ENCODE measurements at places on chromosomes 3 and 15.

DNA sequence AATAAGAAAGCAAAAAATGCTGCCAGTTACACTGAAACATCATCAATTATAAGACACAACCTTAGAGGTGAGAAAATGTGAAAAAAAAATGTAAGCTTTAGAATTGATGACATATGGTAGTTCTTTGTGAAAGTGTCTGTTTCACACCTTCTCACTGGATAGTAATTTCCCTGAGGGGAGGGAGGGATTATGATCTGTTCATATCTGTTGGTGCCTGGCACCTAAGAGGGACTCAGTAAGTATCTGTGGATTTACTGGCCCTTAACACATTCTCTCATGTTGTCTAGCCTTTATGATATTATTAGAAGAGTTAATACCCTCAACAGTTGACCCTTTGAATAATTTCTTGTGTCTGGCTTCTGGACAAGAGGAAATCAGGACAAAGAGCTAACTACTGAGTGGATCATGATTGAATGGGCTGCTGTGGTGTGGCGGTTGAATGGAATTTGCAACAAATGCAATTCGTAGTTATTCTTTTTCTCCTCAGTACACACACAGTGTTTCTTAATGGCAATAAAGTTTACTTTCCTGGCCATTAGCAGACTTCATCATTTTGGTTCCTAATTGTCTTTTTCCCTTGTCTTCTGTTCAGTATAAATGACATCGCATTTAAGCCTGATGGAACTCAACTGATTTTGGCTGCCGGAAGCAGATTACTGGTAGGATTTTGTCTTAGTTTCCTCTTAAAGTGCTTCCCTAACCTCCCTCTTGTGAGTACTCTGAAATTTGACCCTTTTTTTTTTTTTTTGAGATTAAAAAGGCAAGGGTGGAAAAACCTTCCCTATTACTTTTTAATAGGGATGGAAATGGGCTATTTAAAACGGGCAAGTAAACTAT is 9.5 kb downstream of the IFT122 start:
- no peak for DNase-seq

GRCh38 chr3:69200384-69201068 is 78.1 kb upstream of the LMOD3 start:
- DNase-seq = peak; percentile 58

GRCh38 chr15:74651242-74651741 is 35.7 kb downstream of the CLK3 start:
- DNase-seq = no peak

DNA sequence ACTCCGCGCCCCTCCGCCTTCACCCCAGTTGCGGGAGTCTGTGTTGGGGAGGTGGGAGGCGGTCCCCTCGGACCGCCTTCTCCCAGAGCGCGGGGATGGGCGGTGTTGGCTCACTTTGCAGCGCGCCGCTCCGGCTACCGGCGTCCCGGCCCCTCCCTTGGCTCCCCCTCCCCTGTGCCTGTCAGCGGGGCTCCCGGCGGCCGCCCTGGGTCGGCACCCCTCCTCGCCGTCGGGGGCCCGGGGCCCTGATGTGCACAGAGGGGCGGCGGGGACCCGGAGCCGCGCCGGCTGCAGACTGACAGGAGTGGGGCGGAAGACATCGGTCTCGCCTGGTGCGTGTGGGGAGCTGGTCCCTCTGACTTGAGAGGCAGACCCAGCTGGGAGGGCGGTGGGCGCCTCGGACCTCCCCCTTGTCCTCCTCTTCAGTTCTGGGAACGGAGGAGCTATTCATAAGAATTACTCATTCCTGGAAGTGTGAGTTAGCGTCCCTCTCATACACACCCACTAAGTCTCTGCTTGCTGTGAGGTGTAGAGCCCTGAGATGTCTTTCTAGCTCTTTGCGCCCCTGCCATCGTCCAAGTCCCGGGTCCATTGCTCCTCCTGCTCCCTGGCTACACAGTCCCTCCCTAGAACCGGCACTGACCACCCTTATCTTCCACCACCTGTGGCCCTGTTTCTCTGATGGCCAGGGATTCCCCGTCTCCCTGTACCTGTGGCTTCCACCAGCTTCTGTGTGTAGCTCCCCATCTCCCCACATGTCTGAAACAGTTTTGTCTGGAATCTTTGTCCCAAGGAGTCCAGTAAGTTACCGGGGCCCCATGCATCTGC is 42.3 kb upstream of the ROPN1 start:
- no peak for DNase-seq

DNA sequence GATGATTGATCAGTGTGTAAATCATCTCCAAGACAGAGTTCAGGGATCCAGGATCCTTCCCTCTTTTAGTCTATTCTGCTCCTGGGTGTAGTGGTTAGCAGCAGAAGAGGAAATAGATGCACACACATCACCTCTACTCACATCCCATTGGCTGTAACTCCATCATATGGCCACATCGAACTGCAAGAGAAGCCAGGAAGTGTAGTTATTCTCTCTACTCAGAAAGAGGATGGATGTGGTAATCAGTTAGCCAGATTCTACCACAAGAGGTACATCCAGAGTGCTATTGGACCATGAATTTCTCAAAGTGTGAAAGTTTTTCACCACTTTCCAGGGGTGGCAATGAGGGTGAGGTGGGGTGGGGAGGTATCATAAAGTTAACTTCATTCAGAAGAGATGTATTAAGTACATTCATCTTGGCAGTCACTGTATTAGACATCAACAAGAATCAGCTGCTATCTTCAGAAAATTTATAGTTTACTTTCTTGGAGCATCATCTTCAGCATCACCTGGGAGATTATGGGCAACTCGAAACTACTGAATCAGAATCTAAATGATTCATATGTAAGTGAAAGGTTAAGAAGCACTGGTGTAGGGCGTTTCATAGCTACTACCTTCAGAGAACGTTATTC is 60.6 kb upstream of the GAP43 start:
- no peak for DNase-seq

DNA sequence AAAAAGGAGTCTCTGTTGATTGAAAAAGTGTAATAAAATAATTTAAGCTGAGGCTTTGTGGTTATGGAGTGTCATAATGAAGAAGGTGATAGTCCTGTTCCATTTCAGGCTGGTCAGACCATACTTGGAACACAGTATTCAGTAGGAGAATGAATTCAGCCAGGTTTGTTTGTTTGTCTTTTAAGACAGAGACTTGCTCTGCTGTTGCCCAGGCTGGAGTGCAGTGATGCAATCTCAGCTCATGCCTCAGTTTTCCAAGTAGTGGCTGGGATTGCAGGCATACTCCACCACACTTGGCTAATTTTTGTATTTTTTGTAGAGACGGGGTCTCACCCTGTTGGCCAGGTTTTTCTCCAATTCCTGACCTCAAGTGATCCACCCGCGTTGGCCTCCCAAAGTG is 33.5 kb downstream of the IQGAP1 start:
- DNase-seq = no peak

DNA sequence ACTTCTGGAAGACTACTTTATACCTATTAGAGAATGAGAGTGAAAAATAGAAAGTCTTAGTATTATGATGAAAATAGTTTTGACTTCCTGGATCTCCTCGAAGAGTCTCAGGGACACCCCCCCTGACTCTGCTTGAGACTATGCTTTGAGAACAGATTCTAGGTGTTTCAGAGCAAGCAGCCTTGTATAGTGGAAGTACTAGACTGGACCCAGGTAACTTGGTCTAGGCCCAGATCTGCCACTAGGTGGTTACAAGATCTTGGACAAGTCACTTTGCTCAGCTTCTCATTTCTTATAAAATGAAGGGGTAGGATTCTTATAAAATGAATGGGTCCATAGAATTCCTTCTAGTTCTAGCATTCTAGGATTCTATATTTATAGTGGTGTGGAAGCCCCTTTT is 9.1 kb downstream of the ABHD5 start:
- no peak for DNase-seq

- DNase-seq = no peak
Observed at GRCh38 chr3:132805071-132805470, 82.9 kb upstream of the NPHP3 start.

DNA sequence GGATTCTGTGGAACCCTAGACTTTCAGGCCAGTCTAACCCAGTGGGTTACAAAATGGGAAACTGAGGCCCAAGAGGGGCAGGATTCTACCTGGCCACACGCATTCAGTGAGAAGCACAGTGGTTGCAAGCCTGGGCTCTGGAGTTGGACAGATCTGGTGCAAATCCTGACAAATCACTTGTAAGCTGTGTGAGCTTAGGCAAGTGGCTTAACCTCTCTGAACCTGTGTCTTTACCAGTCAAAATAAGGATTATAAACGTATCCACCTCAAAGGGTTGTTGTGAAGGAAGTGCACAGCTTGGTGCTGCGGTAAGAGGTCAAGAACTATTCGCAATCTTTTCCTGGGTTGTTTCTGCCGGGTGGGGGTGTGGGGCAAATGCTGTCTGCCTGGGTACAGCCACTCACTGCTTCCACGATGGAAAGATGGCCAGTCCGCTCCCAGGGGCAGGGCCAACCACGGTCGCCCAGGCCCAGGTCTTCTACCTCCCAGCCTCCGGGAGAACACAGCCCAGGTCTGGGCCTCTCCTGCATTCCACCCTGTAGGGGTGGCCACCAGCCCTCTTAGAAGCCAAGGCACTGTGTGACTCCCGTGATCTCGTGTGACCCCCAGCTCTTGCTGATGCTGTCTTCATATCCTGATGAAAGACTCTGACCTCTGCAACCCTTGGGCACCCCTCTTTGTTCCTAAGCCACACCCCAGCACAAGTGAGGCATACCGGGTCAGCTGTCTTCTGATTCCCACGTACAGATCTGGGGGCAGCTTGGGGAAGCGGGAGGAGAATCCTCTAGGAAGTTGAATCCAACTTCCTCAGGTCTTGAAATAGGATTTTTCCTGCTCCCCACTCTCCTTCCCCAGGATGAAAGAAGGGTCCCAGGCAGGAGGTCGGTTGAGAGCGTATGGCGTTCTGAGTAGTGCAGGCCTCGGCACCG is 1.5 kb downstream of the CHRNA3 start:
- no peak for DNase-seq

GRCh38 chr3:153634683-153635082 is 472.7 kb downstream of the RAP2B start:
- DNase-seq = no peak

DNA sequence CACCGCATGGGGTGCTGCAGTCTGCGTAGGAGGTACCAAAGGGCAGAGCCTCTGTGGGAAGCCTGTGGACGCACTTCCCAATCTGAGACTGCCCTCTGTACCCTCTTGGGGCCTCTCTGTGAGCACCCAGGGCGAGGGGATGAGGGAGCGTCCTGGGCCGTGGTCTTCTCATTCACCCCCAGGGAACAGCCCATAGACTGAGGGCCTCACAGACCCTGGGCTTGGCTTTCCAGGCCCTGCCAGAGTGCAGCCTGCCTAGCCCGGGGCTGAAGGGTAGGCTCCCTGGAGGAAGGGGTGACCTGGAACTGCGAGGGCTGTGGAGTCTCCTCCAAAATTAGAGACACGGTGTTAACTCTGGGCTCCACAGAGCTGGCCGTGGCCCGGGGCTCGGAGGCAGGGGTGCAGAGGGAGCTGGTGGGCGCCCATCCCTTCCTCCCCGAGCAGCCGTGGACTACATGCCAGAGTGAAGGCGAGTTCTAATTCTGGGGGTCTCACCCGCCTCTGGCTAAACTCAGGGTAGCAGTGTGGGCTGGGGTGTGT is 468 bp upstream of the SPTBN5 start:
- no peak for DNase-seq

DNA sequence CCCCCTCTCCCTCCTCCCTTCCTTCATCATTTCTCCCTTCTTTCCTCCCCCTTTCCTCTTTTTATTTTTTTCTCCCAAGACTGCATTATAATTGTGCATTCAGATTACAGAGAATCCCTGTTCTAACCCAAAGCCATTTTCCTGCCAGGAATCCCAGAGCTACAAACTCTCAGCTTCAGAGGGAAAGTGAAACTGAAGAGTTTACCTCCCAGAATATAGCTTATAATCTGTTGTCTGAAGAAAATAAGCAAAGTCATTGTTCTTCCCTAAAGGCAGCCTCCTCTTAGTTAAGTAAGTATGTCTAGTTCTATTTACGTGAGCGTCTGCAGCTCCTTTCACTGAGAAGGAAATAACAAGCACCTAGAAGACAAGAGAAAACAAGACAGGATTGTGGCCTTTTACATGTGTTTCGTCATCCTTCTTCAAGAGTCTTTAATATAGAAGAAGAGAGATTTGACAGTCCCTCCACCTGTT is 97.2 kb downstream of the CHST2 start:
- DNase-seq = no peak

GRCh38 chr3:37147666-37148065 is 26.7 kb downstream of the LRRFIP2 start:
- no peak for DNase-seq

DNA sequence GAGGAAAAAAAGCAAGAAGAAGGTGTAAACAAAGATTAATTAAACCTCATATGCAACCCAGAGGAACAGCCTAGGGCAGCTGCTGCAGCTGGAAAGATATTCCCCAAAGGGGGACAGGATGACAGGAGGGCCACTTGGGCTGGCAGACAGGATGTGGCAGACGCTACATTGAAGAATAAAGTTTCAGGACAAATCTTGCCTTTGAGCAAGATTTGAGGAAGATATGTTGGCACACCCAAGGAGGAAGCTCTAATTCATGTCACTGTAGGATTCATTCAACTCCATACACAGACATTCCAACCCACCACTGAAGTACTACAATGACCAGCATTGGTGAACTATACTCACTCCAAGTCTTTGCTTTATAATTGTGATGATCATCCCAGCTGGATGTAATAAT is 504.0 kb downstream of the SHQ1 start:
- DNase-seq = no peak

- no peak for DNase-seq
Observed at GRCh38 chr15:84750583-84751092, 2.2 kb downstream of the ZNF592 start.

DNA sequence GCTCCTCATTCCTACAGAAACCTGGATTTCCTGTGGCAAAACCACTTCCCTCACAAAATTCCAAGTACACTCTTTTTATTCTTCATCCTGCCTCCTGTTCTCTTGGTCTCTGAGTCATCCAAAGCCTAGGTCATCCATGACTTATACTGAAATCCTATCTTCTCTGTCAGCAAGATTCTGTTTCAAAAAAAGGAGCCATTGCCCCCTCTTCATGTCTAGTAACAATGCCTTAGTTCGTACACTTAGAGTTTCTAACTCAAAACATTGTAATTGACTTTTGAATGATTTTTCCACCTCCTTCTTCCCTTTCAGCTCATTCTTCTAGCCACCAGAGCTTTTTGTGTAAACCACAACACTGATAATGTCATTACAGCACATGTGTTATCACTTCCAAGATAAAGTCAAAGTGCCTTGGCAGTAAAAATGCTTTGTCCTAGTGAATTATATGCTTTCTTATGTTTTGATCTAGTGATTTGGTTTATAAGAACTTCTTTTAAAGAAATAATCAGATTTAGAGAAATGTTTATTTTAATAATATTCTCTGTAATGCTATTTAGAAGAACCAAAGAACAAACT is 256.5 kb upstream of the NECTIN3 start:
- DNase-seq = no peak

- no peak for DNase-seq
Observed at GRCh38 chr3:14866627-14867026, 47.9 kb downstream of the FGD5 start.

GRCh38 chr3:27290760-27291159 is 78.4 kb downstream of the NEK10 start:
- no peak for DNase-seq

- no peak for DNase-seq
Observed at GRCh38 chr3:13440204-13440817, 20.2 kb upstream of the NUP210 start.
